ENCODE measurements at places on chromosomes 7 and 10.

DNA sequence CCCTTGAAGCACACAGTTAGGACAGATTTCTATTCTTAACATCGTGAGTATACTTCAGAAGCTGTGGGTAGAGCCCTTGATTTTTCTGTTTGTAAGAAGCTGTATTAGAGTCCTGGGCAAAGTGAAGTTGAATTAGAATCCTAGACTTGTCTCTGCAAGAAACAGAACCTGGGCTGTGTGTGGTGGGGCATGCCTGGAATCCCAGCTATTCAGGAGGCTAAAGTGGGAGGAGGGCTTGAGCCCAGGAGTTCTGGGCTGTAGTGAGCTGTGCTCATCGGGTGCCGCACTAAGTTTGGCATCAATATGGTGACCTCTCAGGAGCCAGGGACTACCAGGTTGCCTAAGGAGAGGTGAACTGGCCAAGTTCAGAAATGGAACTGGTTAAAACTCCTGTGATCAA is 183.4 kb downstream of the GNAI1 start:
- DNase-seq = no peak
- no peak overlapping the region for H3K4me3 ChIP-seq
- no peaks in the 10 kb centered on the region for H3K36me3 ChIP-seq
- H3K27ac ChIP-seq = no peak overlapping the region

DNA sequence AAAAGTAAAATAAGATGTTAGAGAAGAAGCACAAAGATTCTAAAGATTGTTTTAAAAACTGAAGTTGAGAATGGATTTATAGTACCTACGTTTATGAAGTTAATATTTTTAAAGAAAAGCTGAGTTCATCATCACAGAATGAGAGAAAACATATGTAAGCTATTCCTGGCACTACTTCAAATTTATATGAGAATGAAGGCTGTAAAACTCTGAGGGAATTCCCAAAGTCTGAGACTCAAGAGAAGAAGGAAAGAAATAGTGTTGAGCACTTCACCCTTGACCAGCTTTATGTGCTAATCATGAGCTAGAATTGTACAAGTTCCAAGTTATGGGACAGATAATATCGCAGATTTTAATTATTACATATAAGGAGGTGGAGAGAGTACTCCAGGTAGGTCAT is 323.7 kb upstream of the GNAI1 start:
- no peaks in the 10 kb centered on the region for H3K36me3 ChIP-seq
- no peak overlapping the region for H3K27ac ChIP-seq
- DNase-seq = no peak
- no peak overlapping the region for H3K4me3 ChIP-seq

GRCh38 chr7:18550574-18550973 is 55.0 kb downstream of the HDAC9 start:
- DNase-seq = no peak
- H3K27ac ChIP-seq = no peak overlapping the region
- no peaks in the 10 kb centered on the region for H3K36me3 ChIP-seq
- H3K27me3 ChIP-seq = no peaks in the 10 kb centered on the region

DNA sequence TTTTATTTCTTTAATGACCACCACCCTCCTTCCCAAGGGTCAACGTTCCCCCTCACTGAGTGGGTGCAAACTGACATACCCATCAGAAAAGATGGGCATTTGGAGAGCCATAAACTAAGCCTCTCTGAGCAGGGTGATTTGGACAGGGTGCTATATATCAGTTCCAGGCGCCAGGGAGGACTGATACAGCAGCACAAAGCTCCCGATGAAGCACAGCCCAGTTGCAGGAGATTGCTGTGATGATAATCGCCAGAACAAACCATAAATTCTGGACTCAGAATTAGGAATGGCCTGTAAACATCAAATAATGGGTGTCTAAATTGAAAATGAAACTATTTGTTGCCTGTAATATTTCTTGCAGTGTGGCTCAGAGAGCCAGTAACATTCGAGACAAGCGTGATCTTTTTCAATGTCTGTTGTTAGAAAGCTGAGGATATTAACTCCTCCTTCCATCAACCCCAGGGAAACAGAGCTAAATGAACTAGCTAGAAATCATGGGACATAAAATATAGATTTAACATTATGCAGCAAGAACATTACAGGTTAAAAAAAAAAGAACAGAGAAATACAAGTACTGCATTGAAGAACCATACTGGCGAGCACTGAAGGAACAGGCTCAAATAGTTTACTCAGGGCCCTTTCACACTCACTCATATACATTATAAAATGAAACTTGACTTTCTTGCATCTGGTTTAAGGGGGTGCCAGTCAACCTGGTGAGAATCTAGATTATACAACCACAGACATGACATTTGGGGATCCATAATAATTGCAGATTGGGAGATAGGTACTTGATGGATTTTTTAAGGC is 137.5 kb upstream of the LRRTM3 start:
- no peaks in the 10 kb centered on the region for H3K4me1 ChIP-seq
- H3K27ac ChIP-seq = no peak overlapping the region
- no peak for DNase-seq

DNA sequence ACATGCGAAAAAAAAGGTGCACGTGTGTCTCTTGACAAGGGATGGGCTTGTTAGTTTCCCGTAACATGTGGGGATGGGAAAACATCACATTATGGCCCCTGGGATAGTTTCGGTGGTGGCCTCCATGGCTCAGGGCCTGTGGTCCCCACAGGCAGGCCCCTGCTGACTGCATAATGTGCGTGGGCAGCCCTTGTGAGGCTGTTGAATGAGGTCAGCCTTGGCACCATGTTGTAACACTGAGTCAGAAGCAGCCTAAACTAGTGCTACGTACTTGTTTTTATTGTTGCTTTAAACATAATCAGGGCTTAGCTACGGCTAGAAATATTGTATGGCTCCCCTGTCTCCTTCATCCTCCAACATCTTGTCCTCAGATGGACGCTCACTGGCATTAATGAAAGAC is 80.6 kb downstream of the BEND7 start:
- no peaks in the 10 kb centered on the region for H3K4me1 ChIP-seq
- no peak for DNase-seq
- H3K27ac ChIP-seq = no peak overlapping the region

DNA sequence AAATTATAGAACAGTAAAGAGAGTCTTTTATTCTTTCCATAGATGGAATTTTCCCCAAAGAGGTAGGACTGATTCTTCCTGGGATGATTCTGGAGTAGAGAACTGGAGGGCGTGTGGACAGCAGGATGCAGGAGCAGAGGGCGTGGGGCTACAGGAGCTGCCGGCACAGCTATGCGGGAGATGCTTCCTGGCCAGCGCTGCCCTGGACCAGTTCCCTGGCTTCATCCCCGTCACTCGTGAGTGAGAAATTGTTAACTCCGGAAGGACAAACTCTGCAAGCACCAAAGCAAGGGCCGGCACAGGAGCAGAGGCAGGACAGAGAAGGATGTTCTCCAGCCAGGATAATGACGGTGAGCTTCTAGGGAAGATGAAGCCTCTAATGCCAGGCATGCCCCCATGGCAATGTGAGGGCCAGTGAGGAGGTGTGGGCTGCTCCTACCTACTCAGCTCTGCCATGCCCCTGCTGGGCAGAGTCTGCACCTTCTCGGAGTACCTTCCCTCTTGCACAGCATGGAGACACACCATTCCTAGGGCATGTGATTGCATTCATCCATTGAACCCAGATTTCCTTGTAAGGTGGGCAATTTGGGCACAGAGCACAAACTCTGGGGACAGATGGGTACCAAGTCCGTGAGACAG is 760.9 kb upstream of the IGFBP3 start:
- no peak overlapping the region for H3K4me3 ChIP-seq
- no peaks in the 10 kb centered on the region for H3K27me3 ChIP-seq
- no peak overlapping the region for H3K27ac ChIP-seq

DNA sequence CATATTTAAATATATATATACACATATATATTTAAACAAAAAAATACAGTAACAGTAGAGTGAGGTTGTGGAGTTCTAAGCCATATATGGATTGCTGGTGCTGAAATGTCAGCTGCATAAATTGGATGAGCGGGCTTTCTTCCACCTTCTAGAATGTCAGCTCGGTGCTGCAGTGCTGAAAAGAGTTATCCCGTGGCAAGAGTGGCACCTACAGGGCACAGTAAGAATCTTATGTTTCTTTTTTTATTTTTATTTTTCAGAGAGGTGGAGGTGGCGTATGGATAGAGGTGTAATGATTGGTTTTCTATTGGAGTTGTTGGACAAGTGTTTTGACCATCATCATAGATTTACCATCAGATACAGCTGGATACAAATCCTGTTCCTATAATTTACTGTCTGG is 86.2 kb upstream of the DYNC1I1 start:
- H3K4me1 ChIP-seq = no peaks in the 10 kb centered on the region
- peak; percentile 84 for DNase-seq
- no peaks in the 10 kb centered on the region for H3K36me3 ChIP-seq
- no peaks in the 10 kb centered on the region for H3K27me3 ChIP-seq
- H3K4me3 ChIP-seq = no peak overlapping the region

DNA sequence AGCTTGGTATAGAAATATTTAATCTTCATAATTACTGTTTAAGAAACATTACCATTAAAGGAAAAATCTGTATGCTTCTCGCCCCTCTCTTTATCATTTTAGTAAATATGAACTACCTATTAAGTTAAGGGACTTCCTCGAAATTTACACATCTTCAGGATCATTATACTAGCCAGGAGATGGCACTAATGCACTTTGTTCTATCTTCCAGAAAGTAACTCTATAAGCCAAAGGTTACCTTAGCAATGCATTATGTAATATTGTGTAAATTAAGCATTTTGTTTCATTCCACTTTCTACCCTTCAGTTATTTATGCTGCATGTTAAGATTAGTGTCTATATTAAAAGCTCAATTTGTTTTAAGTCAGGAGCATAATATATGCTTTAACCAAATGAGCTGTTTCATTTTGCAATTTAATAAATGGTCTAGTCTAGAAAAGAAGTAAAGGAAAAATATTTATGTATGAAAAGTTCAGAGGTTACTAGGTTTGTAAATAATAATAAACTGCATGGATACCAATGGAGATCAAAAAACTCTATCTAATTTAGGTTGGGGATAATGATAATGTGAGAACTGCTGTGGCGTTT is 128.5 kb downstream of the ANKRD7 start:
- no peaks in the 10 kb centered on the region for H3K36me3 ChIP-seq
- no peak overlapping the region for H3K27ac ChIP-seq
- no peak overlapping the region for H3K4me3 ChIP-seq
- peak; percentile 39 for DNase-seq
- no peaks in the 10 kb centered on the region for H3K27me3 ChIP-seq

DNA sequence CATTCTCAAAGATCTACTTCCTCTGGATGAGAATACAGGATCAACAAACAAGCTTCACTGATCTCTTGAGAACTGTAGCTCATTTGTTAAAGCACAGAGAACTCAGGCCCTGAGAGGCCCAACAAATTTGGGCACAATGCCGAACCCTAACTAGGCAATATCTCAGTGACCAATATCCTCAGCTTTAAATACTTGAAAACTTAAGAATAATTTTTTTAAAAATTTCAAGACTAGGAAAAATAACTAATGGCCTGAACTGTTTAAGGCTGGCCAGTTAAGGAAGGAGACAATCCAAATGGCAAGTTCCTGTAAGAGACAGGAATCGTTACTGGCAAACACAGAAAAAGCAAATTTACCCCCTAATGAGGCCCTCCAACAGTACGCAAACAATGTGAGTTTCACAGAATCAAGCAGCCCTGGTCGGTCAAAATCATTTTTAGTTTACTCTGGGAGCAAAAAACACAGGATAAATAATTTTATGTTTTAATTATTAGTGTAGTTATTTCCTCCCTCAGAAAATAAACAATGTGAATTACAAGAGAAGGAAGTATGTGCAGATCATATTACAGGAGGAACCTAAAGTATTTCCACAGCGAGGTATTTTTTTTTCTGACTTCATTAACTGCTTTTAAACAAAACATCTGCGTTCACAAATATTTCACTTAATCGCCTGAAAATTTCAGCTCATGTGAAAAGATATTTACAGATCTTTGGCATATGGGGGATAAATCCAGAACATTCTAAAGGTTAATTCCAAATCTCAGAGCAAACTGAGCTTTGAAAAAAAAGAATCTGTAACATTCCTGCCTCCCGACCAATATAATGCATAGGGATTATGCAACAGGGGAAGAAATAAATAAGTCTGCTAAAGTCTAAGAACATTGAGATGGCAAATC is 39.5 kb downstream of the NT5C2 start:
- H3K4me1 ChIP-seq = peaks cover 72% of the 10 kb centered on the region
- H3K36me3 ChIP-seq = peaks cover 25% of the 10 kb centered on the region
- DNase-seq = peak; percentile 72
- H3K27ac ChIP-seq = peak overlapping the region; percentile 76
- H3K4me3 ChIP-seq = no peak overlapping the region
- H3K27me3 ChIP-seq = no peaks in the 10 kb centered on the region

DNA sequence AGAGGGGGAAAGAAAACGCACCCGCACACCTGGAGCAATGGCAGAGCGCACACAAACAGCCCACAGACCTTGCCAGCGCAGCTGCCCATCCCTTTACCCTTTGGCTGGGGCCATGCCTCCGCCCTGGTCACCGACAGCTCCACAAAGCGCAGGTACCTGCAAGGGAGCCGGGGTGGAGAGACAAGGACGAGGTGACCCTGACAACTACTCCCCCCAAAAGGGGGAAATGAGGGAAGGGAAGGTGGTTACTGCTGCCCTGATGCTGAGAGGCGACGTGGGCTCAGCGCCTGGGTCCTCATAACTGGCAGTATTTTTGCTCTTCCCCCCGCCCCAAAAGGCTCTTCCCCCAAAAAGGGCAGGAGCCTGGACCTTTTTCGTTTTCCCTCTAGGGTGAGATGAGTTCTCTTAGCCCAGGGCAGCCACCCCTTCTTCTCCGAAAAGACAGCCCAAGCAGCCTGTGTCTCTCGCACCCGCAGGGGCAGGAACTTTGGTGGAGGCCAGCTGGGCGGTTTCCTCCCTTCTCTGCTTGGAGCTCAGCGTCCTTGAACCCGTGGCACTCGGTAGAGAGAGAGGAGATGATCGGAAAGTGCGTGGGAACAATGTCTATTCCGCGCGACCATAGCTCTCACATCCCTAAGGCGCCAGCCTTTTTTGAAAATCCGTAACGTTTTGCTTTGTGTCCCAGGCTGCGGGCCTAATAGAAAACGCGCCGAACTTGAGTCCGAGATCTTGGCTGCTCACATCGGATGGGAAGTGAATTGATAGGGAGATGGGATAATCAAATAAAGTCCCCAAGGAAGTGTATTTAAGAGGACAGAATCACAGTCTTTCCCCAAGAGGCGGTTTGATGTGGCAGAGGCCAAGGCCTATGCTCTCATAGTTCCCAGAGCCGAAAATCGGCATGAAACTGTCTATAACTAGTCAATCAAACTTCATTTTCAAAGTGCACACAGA is 1.0 kb downstream of the NKX2-3 start:
- DNase-seq = no peak
- peaks cover 100% of the 10 kb centered on the region for H3K27me3 ChIP-seq
- peak overlapping the region; percentile 12 for H3K27ac ChIP-seq
- peak overlapping the region; percentile 32 for H3K4me3 ChIP-seq

GRCh38 chr10:53432035-53432434 is 659.5 kb upstream of the MBL2 start:
- H3K27me3 ChIP-seq = no peaks in the 10 kb centered on the region
- no peaks in the 10 kb centered on the region for H3K36me3 ChIP-seq
- H3K27ac ChIP-seq = no peak overlapping the region

DNA sequence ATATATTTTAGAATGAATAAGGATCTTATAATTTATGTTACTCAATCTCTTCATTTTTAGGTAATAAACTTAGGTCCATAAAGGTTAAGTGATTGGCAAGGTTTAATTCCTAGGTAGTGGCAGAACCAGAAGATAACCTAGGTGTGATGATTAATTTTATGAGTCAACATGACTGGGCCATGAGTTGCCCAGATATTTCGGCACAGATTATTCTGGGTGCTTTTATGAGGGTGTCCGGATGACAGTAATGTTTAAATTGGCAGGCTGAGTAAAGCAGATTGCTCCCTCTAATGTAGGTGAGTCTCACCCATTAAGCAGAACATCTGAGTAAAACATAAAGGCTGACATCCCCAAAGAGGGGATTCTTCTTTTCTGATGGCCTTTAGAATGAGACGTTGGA is 1349.3 kb upstream of the CELF2 start:
- H3K27ac ChIP-seq = no peak overlapping the region
- H3K36me3 ChIP-seq = no peaks in the 10 kb centered on the region
- H3K27me3 ChIP-seq = no peaks in the 10 kb centered on the region
- H3K4me1 ChIP-seq = no peaks in the 10 kb centered on the region
- DNase-seq = no peak

All from stomach (tissue), 19 donors.